ENCODE measurements at places on chromosomes 11 and 22.
A peak's percentile ranks its signal among the peaks of the same experiment; 100 is the strongest.

DNA sequence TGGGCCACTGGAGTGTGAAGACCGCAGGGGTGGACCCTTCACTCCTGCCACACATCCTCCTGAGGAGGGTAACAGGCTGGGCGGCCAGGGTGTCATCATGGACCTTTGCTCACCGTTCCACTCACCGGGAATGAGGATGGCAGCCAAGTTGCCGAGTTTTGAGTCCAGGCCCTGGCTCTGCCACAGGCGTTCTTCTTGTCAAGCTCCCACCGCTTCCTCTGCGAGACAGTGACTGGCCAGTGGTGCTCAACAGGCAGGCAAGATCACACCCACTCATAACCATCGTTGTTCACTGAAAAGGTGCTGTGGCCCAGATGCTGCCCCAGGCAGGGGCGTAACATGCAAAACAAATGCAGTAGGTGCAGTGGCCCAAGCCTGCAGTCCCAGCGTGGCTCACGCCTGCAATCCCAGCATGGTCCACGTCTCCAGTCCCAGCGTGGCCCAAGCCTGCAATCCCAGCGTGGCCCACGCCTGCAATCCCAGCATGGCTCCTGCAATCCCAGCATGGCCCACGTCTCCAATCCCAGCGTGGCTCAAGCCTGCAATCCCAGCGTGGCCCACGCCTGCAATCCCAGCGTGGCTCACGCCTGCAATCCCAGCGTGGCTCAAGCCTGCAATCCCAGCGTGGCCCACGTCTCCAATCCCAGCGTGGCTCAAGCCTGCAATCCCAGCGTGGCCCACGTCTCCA lies 5.0 kb upstream of the PANX2 start:
- no peak for DNase-seq

- no peak for DNase-seq
These were observed 3.9 kb upstream of the OR4C6 start for GRCh38 chr11:55658031-55658573.

DNA sequence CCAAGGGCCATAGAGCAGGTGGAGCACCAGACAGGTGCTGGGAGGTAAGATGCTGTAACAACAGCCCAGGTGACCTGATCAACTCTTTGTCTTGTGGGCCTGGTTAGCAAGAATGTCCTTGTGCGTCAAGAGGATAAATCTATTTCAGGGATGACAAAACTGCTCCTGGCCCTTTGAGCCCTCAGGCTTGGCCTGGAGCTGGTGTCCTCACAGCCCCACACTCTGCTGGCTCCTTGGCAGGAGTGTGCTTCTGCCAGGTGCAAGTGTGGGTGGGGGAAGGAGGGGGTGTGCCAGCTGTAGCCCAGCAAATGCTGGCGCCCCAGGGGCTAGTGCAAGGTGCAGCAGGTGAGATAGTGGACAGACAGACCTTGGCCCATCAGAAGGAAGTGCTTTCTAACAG lies 19.5 kb downstream of the AMPD3 start:
- no peak for DNase-seq

DNA sequence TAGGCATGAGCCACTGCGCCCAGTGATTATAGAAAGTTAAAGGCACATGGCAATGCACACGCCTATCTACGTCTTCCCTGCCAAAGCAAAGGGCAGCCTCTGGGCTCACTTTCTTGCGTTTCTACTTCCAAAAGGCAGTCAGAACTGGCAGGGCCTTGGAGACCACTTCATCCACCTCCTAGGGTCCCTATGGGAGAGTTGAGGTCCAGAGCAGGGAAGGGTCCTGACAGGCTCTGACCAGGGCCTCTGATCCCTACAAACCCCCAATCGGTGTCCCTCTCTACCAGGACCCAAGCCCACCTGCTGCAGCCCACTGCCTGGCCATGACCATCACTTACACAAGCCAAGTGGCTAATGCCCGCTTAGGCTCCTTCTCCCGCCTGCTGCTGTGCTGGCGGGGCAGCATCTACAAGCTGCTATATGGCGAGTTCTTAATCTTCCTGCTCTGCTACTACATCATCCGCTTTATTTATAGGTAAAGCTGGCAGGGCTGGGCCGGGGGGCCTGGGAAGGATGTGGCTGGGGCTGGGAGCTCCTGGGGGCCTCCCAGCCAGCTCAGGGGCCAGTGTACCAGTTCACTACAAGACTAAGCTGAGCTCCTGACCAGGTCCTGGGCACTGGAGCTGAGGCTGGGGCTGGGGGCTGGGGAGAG lies 1.5 kb downstream of the BEST1 start:
- DNase-seq: no peak

GRCh38 chr11:64654958-64655541 lies 64.0 kb downstream of the SLC22A12 start:
- DNase-seq: peak; percentile 59

- no peak for DNase-seq
These were observed 54.9 kb upstream of the PRR5 start for GRCh38 chr22:44647141-44647540.

GRCh38 chr11:47986219-47986618 lies 5.9 kb downstream of the PTPRJ start:
- DNase-seq: no peak

DNA sequence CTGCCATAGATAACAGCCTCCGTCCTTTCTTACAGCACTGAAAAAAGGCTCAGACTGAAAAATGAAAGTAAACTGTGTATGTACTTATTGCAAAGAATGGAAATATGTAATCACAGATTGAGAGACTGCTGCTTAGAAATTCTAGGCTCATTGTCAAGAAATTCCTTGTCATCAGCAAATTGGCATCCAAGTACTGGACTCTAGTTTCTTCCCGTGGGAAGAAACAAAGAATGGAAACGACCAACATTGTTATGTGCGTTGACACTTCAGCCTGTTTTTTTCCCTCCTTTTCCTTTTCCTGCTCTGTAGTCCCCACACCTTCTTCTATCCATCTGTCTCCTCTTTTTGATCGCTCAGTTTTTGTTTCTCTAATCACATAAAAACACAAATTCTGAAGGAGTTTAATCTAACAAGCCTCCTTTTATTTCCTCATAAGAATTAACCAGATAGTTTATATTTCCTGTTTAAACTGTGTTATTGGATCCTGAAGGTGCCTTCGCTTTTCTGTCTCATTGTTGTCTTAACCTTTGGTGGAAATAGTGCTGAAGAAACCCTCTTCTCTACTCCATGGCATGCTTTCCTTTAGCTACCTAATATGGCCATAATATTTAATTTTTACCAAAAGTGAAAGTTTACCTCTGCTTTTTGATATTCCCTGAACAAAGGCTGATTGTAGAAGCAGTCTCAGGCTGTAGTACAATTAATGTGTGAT lies 20.0 kb upstream of the CASP12 start:
- DNase-seq: no peak

GRCh38 chr11:120805960-120806555 lies 217.8 kb upstream of the TBCEL start:
- no peak for DNase-seq

GRCh38 chr11:111387363-111387762 lies 8.3 kb upstream of the POU2AF1 start:
- no peak for DNase-seq

DNA sequence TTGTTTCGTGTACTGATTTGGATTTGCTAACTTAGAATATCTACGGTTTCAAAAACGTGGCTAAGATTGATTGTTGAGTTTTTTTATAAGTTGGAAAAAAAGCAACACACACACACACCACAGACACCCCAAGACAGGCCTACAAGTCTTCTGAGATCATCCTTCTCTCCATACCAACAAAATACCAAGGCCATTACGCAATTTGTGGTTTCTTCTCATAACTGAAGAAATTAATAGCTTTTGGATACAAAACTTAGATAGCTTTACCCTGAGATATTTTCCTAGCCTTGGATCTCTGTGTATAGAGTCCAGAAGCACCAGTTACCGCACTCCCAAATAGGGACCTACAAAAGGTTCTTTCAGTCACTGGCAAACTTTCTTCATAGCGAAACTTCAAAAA lies 113.6 kb downstream of the SIK3 start:
- peak; percentile 98 for DNase-seq

GRCh38 chr11:34481307-34481706 lies 32.3 kb downstream of the ELF5 start:
- no peak for DNase-seq

GRCh38 chr11:65917434-65918210 lies 1.2 kb downstream of the C11orf68 start:
- no peak for DNase-seq

GRCh38 chr22:27772081-27772983 lies 29.2 kb downstream of the MN1 start:
- no peak for DNase-seq

- no peak for DNase-seq
These were observed 69.7 kb downstream of the SCN3B start for GRCh38 chr11:123584737-123585136.

- DNase-seq: no peak
These were observed 87.8 kb downstream of the CACNA1I start for GRCh38 chr22:39658367-39658766.

- no peak for DNase-seq
These were observed 1.2 kb downstream of the OOSP1 start for GRCh38 chr11:59939482-59939881.

DNA sequence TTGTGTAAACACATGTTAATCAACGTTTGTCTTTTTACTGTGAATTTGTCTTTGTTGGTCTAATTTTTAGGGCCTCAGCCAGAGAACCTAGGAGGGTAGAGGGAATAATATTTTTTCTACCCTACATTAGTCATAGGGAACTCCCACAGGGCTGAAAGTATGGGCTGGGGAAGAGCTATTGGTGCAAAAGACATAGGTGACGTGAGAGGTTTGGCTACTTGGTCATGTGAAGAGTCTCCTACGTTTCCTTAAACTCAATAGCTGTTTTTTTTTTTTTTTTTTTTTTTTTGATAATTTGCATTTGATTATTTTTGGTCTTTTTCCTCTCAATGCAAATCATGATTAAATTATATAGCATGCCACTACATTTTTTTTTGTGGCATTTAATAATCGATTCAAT lies 15.9 kb upstream of the MMP7 start:
- DNase-seq: no peak

DNA sequence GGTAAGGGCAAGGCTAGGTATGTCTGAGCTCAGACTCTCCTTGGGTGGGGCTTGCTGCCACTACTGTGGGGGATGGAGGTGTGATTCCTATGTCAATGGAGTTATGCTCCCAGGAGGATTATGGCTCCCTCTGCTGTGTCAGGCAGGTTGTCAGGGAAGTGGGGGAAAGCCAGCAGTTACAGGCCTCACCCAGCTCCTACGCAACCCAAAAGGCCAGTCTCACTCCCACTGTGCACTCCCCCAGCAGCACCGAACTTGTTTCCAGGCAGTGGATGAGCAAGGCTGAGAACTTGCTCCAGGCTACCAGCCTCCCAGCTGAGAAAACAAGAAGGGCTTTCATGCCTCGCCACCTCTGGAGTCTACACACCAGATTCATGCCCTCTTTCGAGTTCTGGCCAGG lies 18.2 kb downstream of the C11orf91 start:
- DNase-seq: no peak

GRCh38 chr11:131404010-131404409 lies 33.6 kb downstream of the NTM start:
- no peak for DNase-seq

- no peak for DNase-seq
These were observed 86.4 kb downstream of the PIWIL4 start for GRCh38 chr11:94653561-94653960.

DNA sequence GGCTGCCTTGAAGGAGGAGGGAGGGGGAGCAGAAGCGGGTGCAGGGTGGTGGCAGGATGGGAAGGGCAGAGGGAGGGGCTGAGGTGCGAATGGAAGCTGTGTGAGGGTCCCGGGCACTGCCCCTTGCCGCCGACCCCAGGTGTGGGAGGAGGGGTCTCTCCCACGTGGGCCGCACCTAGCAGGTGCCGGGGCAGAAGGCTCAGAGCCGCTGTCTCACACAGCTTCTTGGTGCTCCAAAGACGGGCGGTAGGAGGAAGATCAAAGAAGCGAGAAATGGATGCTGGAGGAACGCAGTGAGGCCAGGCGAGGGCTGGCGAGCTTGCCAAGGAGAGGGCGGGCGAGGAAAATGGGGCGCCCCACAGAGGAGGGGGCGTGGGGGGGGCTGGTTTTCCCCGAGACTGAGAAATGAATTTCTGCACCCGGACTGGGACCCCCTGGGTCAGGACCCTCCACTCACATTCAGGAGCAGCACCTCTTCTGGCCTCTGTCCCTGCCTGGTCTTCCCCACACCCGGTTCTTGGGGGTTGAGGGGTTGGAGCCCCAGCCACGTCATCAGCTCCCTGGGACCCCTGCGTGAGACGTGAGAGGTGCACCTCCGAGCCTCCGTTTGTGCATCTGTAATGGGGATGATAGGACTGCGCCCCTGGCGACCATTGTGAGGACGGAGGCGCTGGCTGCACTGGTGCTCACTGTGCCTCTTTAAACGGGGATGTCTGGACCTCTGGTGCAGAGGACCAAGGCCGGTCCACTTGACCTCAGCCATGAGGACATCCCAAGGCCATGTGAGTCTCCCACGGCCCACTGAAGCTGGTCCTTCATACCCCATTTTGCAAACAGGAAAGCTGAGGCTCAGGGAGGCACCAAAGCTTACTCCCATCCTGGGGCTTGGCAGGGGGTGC lies 16.8 kb downstream of the LSP1 start:
- no peak for DNase-seq

- DNase-seq: no peak
These were observed 336.6 kb upstream of the API5 start for GRCh38 chr11:42975180-42975529.

GRCh38 chr11:10107497-10107896 lies 186.5 kb downstream of the SBF2 start:
- DNase-seq: no peak

DNA sequence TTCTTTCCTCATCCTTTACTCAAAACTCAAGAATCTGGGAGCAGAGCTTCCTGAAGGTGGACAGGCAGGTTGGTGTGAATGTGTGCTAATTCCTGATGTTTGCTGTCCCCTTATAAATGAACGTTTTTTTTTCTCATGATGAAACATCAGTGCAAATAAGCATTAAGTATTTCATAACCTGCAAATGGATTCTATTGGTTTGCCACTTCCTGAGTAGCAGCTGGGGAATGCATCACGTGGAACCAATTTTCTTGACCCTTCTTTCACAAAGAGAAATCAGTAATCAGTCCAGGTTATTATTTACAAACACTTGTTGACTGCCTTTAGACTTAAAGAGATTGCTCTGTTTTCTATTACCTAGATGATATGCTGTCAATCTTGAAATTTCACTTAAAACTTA lies 40.1 kb upstream of the SCN3B start:
- peak; percentile 82 for DNase-seq

DNA sequence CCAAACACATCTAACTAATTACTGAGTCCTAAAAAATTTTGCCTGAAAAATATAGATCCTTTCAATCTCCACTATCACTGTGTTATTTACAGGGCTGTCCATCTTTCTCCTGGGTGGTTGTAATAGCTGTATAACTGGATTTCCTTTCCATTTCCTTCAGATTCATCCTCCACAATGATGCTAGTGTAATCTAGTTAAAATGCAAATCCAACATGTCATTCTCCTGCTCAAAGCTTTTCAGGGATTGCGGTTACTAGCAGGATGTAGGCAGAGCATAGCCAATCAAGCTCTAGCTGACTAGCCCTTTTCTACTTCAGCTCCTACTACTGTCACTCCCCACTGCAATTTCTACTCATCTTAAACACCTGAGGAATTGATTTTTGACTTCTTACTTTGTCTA lies 283.0 kb downstream of the RAB38 start:
- DNase-seq: no peak

GRCh38 chr22:38305471-38306448 lies 11.5 kb downstream of the CSNK1E start:
- no peak for DNase-seq
